GM23248 (cell line): ENCODE measurements at places on chromosomes 7 and 10.
A peak's percentile ranks its signal among the peaks of the same experiment; 100 is the strongest.

DNA sequence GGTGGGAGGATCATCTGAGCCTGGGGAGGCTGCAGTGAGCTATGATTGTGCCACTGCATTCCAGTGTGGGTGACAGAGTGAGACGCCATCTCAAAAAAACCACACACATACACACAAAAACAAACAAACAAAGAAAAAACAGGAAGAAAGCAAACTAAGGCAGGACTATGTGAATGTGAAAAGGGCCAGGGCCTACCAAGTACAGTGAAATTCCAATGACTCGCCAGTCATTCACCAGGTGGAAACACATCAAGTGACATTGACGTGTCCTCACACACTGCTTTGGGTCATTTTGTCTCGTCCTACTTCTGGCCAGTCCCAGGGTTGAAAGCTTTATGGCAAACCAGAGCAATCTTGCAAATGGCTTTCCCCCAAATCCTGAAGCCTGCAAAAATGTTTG is 79.9 kb downstream of the HIP1 start:
- DNase-seq, result no peak

- DNase-seq, result no peak
Observed at GRCh38 chr7:104089612-104090011, 100.2 kb upstream of the RELN start.

GRCh38 chr10:35639021-35639727 is 2.9 kb downstream of the FZD8 start:
- no peak for DNase-seq

- DNase-seq, result peak; percentile 94
Observed at GRCh38 chr10:78960316-78960800, 108.4 kb upstream of the ZMIZ1 start.

- DNase-seq, result peak; percentile 36
Observed at GRCh38 chr7:150937848-150938561, 40.1 kb downstream of the KCNH2 start.

GRCh38 chr7:2452074-2452507 is 24.1 kb downstream of the GRIFIN start:
- DNase-seq, result no peak

DNA sequence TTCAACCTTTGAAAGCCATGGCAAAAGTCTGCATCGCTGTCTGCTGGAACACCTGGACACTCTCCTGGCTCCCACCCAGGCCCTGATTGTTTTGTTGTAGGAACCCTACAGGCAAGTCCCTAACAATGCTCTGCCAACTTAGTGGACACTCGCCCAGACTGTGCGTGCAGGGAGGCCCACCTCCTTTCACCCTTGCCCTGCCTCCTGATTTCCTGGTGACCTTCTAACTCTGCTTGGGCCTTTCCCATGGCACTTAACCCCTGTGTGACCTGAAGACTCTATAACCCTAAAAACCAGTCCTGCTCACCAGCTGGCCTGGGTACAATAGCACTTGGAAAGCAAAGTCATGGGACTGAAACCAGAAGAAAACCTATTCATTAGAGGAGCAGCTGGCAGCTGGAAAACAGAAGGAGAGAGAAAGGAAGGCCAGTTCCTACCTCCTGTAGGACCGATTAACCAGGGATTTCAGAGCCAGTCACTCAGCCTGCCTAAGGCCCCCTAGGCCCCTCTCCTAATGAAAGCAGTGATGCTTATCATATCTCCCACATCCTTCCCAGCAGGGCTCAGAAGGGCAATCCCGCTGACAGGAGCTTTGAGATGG is 82.7 kb upstream of the KMT2E start:
- no peak for DNase-seq

- no peak for DNase-seq
Observed at GRCh38 chr7:2049782-2050510, 182.8 kb downstream of the MAD1L1 start.

GRCh38 chr10:89214566-89215165 is 7.5 kb upstream of the CH25H start:
- DNase-seq, result peak; percentile 54

DNA sequence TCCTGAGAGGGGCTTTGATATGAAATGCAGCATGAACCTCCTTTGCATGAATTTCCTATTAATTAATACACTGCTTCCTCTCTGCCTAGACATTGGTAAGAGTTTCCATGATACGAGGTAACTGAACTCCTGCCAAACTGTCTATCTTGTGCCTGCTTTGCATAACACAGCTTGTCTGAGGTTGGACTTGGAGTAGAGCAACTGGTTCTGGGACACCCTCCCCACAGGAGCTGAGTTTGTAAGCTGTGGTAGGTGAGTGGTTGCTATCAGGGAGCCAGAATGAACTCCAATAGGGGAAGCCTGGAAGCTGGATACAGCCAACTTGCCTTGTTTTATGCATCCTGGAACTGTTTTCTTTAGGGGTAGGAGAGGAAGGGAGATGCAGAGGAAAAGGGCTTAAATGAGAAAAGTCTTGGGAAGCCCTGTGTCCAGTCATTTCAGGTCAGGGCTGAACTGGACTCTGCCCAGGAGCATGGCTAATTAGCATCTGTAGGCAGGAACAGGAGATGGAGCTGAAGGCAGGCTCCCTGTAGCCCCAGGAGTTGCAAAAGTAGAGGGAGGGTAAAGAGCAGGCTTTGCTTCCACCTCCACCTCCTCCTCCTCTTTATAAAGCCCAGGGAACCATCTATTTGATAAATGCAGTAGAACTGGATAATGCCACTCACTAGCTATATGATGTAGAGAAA is 73.2 kb upstream of the GPR158 start:
- DNase-seq, result no peak

DNA sequence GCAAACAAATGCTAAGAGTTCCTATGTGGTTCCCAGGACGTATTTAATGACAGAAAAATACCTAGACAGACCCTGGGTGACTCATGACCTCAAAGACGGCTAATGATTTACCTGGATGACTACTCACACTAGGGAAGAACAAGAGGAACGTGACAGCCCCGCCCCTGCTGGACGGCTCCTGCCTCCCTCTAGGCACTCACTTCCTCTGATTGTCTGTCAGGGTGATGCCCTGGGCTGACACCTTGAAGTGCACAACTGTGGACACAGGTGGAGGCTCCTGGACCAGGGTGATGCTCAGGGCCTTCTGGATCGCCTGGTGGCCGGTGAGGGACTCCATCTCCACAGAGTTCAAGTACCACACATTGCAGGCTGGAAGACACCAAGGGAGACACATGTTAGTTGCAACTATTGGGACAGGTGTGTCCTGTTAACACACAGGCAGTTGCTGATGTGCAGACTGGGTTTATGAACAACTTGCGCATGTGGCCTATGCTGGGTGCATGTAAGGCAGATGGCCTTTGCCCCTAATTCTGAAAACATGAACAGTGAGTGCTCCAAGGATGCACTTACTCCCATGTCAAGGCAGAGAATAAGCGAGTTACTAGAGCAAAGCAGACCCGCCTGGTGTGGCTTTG is 298.3 kb downstream of the TNS3 start:
- no peak for DNase-seq

GRCh38 chr10:87974769-87975168 is 111.3 kb downstream of the PTEN start:
- DNase-seq, result no peak

DNA sequence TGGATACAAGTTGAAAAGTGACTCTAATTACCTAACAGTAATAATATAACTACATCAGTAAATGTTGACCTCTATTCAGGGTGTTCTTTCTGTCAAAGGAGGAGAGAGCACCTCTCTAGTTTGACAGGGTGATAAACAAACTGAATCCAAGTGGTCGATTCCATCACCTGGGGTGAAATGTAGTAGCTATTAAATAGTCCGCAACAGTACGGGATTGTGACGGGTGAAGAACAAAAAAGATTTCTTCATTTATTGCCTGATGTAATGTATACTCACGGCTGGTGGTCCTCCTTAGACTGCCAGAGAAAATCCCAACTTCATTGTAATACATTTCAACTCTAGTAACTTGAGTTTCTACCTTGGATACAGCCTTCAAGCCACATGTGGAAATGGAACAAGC is 292.5 kb upstream of the CELF2 start:
- no peak for DNase-seq

DNA sequence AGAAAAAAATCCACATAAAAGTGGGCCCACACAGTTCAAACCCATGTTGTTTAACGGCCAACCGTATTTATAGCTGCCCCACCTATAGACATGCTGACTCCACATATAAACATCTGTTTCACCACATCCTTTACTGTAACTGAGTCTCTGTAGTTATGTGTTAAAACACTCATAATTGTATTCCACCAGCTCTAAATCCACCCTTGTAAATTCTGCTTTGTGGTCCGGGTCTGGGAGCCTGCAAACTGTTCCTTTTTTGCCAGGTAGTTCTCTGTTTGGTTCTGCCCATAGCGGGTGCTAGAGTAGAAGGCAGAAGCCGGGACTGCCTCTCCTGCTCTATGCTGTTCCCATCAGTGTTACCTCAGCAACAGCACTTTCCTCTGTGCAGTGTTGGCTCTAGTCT is 20.2 kb upstream of the FHIP2A start:
- DNase-seq, result no peak

DNA sequence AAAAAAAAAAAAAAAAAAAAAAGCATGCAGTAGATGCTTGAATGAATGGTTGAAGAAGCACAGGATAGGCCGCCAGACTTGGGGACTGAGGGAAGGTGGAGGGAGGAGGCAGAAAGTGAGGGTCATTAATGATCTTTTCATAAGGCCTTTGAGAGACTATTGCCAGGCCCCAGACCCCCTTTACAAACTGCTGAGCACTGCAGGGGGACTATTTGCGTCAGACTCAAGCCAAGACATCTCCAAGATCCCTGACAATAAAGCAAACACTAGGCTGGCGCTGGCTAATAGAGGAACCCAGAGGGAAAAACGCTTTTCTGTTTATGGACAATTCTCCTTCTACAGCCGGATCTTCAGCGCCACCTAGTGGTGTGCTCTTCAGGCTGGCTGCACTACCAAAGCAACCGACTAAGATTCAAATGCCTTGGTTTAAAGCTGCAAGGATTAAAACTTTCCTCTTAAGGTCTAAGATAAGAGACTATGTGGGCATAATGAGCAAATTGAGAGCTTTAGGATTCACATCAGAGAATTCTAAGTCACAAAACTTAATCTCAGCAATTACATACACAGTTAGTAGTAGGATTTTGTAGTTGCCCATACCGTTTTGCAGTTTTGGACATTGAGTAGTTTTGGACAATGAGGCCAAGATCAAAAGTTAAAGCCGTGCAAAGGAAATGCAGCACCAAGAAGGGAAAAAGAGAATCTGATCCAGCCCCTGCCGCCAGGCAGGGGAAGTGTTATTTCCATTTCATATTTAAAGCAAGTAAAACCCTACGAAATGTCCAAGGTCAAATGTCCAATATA is 17.9 kb upstream of the AGK start:
- peak; percentile 82 for DNase-seq

DNA sequence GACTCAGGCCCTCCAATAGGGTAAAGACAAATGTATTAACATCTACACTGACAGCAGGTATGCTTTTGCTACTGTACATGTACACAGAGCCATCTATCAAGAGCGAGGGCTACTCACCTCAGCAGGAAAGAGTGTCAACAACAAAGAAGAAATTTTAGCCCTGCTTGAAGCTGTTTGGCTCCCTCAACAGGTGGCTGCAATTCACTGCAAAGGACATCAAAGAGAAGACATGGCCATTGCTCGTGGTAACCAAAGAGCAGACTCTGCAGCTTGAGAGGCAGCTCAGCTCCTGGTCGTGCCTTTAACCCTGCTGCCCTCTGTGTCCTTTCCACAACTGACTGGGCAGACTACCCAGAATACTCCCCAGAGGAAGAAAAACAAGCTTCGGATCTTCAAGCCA is 5.1 kb downstream of the AKR1B15 start:
- peak; percentile 7 for DNase-seq

- no peak for DNase-seq
Observed at GRCh38 chr10:129272176-129272575, 194.9 kb upstream of the MGMT start.

- DNase-seq, result no peak
Observed at GRCh38 chr7:4205828-4206227, 476.3 kb upstream of the FOXK1 start.

DNA sequence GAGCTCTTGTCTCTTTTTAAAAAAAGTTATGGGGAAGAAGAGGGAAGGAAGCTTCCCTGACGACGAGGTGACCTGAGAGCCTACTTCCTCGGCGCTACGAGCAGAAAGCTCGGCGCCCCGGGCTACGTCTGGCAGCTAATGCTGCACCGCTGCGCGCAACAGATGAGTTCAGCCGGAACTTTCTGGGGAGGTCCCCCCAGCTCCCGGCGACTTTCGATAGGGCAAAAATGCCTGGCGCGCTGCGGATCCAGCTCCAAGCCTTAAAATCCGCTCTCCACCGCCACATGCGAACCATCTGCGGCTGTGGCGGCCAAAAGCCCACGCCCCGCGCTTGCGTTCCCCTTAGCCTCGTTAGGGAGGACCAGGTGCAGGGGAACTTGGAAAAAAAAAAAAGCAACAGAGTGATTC is 621 bp downstream of the P4HA1 start:
- DNase-seq, result peak; percentile 93

GRCh38 chr10:12605580-12606405 is 256.4 kb downstream of the CAMK1D start:
- DNase-seq, result peak; percentile 59

GRCh38 chr7:68694656-68695055 is 903.6 kb upstream of the AUTS2 start:
- no peak for DNase-seq

DNA sequence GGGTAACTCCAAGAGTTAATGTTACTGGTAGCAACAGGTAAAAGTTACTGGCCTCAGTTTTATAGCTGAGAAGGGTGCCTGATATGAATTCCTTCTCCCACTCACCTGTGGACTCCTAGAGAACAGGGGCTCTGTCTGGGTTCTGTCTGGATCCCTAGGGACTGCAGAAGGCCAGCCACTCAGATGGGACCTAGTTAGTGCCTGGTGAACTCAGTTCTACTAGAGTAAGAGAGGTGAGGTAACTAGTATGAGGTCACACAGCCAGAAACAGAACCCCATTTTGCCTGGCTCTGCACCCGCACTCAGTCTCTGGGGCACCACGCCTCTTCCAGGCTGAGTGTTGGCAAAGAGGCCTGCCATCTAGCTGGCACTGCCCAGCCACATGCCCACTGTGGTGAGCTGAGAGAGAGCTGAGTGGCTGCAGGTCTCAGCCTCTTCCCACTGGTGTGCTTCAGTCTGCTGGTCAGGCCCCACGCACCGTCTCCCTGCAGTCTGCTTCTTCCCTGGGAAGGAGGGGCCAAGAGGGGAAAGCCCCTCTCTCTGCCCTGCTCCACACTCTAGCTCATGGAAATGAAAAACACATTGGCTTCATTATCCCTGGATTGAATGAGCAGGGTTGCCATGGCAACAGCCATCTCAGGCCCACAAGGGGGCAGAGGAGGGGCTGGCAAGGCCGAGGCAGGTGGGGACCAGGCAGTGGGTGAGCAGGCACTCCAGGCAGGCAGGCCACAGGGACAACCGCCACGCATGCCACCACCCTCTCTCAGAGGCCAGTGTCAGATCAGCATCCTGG is 110.6 kb downstream of the ZMIZ1 start:
- DNase-seq, result peak; percentile 53

DNA sequence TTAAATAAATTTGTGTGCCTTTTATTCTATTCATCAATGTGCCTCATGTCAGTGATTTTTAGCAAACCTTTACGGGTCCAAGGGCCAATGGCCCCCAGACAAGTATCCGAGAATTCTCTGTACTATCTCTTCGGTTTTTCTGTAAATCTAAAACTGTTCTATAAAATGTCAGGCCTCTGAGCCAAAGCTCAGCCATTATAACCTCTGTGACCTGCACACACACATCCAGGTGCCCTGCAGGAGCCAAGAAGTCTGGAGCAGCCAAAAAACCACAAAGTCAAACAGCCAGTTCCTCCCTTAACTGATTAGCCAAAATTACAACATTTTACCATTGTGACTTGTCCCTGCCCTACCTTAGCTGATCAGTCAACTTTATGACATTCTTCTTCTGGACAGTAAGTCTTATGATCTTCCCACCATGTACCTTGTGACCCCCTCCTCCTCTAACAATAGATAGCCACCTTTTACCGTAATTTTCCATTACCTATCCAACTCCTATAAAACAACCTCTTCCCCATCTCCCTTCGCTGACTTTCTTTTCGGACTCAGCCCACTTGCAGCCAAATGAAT is 363.8 kb downstream of the SEMA3D start:
- DNase-seq, result no peak
